Mesenchymal stem cell (in vitro differentiated cells and primary cell): ENCODE measurements at places on chromosomes 6 and 20.

DNA sequence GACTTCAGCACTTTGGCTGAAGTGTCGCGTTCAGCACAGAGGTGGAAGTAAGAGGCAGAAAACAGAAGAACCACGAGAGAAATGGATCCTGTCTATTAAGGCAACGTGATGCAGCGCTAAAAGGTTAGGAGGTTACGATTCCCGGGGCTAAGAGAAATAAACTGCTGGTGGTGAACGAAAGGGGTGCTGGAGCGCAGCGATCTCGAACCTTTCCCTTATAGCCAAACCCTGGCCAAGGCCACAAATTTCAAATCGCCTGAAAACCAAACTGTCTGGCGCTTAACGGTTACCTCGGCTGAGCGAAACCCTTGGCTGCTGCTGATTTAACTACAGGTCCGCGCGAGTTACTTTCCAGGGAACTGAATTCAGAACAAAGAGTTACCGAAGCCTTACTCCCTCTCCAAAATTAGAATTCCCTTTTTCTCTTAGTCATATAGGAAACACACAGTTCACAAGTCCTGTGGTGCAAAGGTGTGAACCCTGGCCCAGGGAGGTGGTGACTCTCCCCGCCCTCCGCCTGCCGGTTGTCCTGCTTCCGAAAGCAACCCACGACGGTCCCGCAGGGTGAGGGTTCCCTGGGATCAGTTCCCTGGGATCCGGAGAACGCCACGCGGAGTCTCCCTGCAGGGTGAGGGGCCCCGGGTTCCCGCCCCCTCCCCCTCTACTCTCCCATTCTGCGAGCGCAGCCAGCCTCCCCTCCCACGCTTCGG, 1.3 kb upstream of the SLC35D3 start:
- peak; percentile 37 for DNase-seq

GRCh38 chr6:117156741-117157140, 108.6 kb upstream of the VGLL2 start:
- DNase-seq = no peak

- no peak for DNase-seq
Measured at GRCh38 chr6:89711801-89712200, 73.3 kb upstream of the LYRM2 start.

GRCh38 chr6:129680633-129681032, 29.3 kb downstream of the ARHGAP18 start:
- no peak for DNase-seq

DNA sequence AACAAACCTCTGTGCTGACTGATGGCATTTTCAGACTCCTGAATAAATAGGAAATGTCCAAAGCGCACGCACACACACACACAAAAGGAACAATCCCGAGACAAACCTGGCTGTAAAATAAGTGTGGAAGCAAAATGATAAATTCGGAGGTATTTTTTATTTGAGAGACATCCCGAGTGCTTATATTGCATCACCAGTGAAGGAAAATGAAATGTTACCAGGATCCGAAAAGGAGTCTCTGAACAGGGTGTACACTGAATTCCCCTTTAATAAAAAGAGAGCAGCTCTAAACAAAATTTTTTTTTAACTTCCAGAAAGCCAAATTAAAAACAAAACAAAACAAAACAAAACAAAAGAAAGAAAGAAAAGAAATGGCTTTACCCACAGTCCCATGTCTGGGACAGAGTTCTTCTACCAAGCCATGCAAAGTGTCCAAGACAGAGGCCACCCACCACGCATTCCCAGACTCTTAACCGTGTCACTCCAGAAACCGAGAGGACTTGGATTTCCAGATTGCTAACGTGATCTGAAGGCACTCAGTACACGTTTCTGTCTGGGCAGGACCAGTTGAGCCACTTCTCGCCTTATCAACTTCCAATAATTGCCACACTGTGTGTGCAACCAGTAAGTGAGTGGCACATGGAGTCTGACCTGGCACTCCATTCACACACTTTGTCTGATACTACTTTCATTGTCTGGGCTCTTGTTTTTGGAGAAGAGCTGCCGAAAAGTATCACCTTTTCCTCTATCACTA, 817 bp downstream of the ME1 start:
- peak; percentile 76 for DNase-seq

DNA sequence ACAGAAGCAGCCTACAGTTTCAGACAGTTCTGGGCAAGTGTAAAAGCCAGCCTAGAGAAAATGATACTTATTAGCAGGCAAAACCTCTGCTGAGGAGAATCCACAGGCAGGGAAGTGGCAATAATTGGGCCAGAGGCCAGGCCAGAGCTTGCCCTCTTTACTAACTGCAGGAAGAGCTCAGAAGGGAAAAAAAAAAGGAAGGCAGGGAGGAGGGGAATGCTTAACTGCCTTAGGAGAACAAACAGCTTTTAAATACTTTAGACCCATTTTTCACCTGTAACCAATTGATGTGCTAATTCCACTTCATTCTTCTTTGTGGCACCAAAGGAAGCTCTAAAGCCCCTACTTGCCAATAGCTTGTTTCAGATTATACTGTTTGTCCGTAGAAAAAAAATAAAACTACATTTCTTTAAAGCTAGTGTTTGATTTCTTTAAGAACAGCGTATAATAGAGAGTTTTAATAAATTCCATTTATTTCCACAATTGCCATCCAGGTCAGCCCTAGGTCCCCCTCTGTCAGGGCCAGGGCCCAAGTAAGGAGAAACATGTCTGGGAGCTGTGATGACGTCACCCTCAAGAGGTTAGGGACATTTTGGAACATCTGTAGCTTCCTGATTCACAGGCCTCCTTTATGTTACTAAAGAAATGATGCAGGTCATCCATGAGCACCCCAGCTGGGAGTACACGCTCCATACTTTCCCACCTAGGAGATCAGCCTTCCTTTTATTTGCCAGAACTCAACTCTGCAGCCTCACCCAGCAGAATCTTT, 384.3 kb downstream of the CDC5L start:
- DNase-seq = no peak

- no peak for DNase-seq
Measured at GRCh38 chr6:24646771-24647170, 780 bp upstream of the KIAA0319 start.

- DNase-seq = no peak
Measured at GRCh38 chr6:76818451-76818850, 644.8 kb downstream of the HTR1B start.
